ENCODE measurements at places on chromosomes 1 and 21.

GRCh38 chr21:25885405-25885804 lies 150.6 kb downstream of the GABPA start:
- no peak for DNase-seq

DNA sequence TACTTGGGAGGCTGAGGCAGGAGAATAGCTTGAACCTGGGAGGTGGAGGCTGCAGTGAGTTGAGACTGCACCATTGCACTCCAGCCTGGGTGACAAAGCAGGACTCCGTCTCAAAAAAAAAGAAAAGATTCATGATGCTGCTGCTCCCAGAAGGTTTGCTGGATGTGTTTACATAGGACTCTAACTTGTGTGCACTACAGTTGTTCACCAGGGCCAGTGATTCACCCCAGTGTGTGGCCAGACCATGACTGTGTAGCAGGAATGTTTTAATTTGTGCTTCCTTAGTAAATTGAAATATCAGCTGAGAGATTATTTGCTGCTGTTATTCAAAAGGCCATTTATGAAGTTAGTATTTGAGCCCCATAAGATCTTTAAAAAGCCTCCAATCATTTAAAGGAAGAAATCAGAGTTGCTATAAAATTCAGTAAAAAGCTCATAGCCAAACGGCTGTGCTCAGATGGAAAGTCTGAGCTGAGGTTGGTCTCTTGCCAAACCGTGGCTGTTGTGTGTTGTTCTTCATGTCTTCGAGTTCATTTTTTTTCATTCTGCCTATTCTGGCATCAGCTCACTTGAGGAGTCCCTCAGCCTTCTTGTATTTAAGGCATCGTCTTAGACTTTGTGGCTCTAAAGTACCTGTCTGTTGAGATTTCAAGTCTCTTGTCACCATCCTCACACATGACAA lies 18.1 kb upstream of the PGD start:
- no peak for DNase-seq

GRCh38 chr1:201488830-201489589 lies 17.9 kb downstream of the CSRP1 start:
- no peak for DNase-seq

DNA sequence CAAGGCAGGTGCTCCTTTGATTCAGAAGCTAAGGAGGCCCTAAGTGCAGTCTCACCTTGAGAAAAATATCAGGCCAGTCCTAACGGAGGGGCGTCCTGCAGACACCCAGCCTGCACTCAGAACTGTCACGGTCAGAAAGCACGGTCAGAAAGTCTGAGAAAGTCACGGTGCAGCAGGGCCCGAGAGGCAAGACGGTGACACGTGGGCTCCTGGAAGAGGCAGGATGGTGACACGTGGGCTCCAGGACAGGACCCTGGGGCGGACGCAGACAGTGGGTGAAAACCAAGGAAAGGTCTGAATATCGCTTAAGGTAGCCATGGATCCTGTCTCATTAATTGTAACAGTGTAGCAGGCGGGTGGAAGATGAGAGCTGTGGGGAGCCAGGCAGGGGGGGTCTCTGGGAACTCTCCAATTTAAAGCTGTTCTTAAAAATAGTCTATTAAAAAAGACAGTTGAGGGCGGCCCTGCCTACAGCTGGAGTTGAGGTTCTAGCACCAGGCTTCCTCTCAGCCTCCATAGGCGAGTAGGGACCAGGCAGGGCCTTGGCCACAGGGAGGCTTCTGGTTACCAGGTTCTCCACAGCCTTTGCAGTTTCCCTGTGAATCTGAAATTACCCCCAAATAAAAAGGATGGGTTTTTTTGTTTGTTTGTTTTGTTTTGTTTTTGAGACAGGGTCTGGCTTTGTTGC lies 65.2 kb downstream of the FAAP20 start:
- DNase-seq: no peak

- no peak for DNase-seq
These were observed 11.3 kb upstream of the BACH1 start for GRCh38 chr21:29287383-29287782.

DNA sequence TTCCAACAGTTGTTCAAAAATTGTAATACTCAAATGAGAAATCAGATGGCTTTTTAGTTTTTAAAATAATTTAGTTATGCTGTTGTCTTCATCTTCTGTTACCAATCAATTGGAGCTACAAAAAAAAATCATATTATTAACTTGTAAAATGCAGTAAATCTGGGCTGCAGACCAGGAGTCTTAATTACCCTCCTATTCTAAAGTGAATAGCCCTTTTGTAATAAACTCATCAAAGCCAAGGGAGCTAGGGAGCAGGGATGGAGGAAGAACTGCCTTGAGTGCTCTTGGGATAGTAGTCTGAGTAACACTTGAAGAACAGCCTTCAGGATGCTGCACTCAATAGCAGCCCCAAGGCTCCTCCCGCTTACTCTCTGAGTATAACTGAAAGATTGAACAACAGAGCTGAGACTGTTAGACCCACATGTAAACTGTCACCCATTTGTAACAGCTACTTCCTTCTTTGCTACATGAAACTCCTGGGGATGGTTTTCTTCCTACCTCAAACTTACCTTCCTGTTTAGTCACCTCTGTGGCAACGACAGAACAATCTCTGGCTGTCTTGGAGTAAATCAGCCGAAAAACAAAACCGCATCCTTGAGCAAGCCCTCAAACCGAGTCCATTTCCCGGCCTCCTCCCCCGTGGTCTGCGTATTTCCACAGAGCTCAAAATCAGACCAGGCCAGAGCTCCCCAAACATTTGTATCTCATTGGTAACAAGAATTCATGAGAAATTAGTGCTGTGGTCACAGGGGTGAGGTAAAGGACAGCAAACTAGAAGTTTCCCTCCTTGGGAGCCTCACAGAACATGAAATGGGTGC lies 55.9 kb downstream of the CD58 start:
- peak; percentile 92 for DNase-seq

DNA sequence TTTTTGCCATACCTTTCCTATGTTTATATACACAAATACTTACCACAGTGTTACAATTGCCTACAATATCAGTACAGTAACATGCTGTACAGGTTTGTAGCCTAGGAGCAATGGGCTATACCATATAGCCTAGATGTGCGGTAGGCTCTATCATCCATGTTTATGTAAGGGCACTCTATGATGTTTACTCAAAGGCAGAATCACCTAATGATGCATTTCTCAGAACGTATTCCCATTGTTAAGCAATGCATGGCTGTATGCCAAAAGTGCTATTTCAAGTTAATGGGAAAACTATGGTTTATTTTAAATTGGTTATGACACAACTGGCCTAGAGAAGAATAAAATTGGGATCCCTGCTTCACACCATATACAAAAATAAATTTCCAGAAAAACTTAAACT lies 36.9 kb upstream of the DISP1 start:
- no peak for DNase-seq

DNA sequence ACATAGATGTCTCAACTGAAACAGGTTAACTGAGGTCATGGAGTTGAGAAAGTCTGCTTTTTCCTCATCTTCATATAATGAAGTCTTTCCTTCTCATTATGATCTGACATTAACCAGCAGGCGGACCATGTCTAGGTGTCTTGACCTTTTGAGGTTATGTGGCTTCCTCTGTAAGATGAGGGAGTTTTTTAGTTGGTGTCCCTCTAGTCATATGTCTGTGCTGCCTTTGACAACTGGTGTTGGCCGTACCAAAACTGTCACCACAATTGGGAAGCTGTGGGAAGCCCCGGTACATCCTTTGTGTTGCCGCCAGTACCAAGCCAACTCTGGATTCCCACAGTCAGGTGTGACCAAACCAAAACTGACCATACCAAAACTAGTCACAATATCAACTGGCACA lies 105.1 kb downstream of the PBX1 start:
- no peak for DNase-seq

- no peak for DNase-seq
These were observed 35.3 kb downstream of the VWA5B1 start for GRCh38 chr1:20325844-20326420.

DNA sequence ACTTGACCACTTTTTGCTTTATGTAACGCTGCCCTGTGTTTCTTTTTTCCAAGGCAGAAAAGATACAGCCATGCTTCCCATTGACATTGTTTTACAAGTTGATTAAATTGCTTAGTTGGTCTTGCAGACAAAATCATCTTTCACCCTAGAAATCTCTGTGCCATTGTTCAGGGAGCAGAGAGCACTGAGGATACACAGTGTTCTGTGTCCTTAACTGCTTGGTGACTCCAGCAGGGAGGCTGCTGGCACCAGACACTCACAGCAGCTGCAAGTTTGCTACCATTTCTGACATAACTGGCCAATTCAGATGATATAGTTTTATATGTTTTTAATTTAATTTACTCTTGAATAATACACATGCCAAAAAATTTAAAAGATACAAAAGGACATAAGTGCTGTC lies 118.7 kb downstream of the RGS2 start:
- DNase-seq: no peak

GRCh38 chr1:240207073-240207709 lies 115.5 kb downstream of the FMN2 start:
- DNase-seq: no peak

- no peak for DNase-seq
These were observed 414.9 kb downstream of the SMYD3 start for GRCh38 chr1:246092136-246092535.

DNA sequence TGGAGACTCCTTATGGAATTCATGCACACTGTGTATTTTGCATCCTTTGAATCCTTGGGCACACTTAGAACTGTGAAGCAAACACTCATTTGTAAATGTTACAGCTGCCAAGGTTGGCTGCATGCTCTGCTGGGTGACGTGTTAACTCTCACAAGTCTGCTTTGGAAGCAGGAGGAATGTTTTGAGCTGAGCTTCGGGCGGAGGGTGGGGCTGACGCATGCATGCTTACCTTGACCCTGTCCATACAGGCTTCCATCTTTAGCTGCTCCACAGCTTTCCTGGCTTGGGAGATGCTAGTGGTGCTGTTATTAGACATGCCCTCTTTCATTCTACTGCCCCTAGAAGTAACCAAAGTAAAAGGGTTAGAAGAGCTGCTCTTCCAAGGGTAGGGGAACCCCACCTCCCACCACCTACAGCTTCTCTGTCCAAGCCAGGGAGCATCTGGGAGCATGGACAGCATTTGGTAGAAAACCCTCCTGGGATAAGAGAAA lies 66.0 kb downstream of the GNG4 start:
- no peak for DNase-seq

DNA sequence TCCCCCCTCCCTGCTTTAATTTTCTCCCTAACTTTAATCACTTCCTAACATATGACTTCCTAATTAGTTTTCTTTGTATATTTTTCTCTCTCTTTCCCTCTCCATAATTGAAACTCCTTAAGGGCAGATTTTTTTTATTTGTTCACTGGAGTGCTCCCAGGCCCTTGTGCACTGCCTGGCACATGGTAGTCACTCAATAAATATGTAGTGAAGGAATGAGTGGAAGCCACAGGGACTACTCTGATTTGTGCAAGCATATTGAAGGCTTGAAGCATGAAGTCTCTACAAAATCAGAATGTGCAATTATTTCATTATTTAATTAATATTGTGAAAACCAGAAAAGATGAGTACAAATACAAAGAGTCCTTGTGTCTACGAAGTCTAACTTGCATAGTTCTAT lies 41.5 kb downstream of the SNX7 start:
- DNase-seq: no peak

DNA sequence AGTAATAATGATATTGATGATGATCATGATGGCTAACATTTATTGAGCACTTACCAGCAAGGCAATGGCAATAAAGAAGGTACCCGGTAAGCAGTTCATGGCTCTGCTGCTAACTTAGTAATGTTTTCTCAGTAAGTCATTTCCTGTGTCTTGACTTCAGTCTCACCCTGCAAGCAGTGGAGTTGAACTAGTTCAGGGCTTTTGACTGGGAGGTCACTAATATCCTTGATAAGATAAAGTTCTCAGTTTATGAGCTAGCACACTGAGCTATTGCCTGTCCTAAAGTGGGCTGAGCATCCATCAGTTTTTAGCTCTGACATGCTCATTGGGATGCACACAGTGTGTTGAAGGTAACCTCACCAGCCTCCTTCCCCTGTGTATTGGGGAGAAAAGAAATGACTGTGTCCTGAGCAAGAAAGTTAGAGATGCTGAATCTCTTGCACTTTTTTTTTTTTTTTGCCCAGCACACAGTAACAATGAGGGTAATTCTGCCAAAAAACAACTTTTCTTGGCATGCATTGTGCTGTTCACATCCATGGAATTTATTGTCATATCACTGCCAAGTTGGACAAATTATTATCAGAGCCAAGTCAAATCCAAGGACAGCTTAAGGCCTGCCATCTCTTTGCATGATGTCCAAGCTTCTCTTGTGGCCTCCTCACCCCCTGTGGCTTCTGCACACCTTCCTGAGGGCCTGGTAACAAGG lies 55.5 kb upstream of the GADD45A start:
- no peak for DNase-seq

- no peak for DNase-seq
These were observed 413.4 kb upstream of the ADAMTS5 start for GRCh38 chr21:27380303-27380702.

DNA sequence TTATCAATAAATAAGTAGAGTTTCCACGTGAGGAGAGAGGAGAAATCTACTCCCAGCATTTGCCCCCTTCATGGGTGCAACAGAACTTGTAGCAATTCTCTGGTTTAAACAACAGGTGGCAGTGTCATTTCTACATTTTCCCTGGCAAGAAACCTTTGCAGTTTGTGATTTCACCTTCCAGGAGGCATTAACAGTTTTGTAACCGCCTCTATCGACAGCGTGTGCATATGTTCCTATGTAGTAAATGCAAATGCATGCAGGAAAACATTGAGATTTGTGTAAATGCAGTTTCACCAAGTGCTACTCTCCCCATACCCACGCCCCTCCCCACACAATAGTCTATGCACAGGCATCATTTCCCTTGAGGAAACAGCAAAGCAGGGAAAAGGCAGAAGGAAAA lies 494.7 kb downstream of the SMYD3 start:
- DNase-seq: peak; percentile 41

- no peak for DNase-seq
These were observed 2.9 kb upstream of the DIP2A start for GRCh38 chr21:46455575-46456385.

DNA sequence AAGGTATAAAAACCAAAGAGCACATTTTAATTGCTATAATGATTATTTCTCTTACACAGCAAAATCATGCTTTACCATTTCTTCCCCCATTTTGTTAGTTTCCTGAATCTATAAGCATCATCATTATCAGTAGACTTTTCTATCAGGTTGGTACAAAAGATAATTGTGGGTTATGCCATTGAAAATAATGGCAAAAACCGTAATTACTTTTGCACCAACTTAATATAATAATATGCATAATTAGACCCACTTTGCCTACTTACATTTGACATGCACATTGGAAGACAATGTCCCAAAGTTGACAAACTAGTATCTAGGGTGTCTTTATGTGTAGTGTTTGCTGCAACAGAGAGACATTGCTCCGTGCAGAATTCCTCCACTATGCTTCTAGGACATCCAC lies 594.2 kb downstream of the LMO4 start:
- no peak for DNase-seq

DNA sequence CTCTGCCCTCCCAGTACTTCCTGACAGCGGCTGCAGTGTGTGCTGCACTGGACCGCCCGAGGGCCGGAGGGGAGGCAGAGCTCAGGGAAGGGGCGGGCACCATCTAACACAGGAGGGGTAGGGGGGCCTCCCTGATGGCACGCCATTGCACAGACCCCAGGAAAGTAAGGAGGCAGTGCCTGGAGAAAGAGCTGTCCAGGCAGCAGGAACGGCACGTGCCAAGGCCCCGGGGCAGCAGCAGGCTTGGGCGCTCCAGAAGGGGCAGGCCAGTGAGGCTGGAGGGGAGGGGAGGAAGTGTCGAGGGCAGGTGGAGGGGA lies 110.7 kb downstream of the CRYAA start:
- no peak for DNase-seq

- DNase-seq: no peak
These were observed 326.7 kb downstream of the PAPPA2 start for GRCh38 chr1:176789571-176790090.

Data from activated CD4-positive, alpha-beta T cell treated with anti-CD3 and anti-CD28 coated beads, Interleukin-2, Interleukin-6, amounts not matched to agents 100 ng/mL and 50 ng/mL, durations not matched to agents 16 hours and 8 hours (primary cell).